ENCODE measurements at places on chromosomes 13 and 19.
A peak's percentile ranks its signal among the peaks of the same experiment; 100 is the strongest.

- no peak for DNase-seq
These were observed 14.7 kb downstream of the PPP1R37 start for GRCh38 chr19:45107621-45108150.

DNA sequence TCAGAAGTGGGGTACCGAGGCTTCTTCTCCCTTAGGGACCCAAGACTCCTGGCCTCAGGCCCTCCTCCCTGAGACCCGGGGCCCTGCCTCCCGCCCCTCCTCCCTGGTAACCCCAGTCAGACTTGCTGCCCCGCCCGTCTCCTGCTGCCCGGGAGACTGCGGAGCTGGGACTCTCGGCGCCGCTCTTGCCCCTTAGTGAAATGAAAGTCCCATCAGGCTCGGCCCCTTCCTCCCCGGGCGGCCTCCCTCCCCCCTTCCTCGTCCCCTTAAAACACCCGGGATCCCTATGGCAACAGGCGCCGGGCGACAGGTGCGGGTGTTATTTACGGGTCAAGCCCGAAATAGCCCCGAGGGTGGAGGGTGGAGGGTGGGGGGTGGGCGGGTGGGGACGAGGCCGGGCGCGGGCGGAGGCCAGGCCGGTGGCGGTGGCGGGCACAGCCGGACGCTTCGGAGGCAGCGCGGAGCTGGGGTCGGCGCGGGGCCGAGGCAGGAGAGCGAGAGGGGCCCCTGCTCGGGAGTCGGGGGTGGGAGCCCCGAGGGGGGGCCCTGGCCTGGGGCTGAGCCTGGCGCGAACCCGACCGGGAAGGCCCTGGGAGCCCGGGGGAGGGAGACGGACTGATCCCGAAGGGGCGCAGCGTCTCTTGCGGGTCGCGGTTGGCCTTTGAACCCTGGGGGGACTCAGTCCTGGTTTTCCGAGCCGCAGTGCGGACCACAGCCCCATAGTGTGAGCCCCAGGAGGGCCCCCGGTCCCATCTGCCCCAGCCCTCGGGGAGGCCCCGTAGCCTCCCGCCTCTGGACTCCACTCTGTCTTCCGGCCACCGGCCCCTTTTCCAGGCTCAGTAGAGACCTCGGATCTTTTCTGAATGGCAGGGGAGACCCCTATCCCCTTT lies at the start of gene CACNG6:
TSS of gene CACNG6 (plus strand) at position 414 of the 890 bp plus-strand sequence. CDS start 1,241 bp downstream, outside the sequence.
- no peak for DNase-seq

GRCh38 chr19:48271531-48272151 lies 1.8 kb downstream of the ZNF114 start:
- DNase-seq, result peak; percentile 77

- DNase-seq, result no peak
These were observed 1.0 kb upstream of the CREB3L3 start for GRCh38 chr19:4152241-4152998.

DNA sequence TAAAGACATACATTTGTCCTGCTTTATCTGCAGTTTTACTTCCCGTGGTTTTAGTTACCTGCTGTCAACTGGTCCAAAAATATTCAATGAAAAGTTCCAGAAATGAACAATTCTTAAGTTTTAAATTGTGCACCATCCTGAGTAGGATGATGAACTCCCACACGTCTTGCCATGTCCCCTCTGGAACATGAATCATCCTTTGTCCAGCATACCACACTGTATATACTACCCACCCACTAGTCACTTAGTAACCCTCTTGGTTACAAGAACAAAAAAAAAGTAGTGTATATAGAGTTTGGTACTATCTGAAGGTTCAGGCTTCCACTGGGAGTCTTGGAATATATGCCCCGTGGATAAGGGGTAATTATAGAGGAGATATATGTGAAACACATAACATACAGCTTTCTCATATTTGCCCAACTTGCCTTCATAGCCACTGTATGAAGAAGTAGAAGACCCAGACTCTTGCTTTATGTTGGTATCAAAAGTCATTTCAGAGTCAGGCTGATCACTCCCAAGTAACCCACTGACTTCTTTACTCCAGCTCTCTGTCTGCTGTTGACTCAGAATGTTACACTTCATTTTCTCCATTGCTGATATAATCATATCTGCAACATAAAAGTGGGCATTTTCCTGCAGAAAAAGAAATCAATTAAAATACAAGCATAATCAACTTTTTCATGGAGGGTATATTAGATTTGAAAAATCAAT lies 19.3 kb downstream of the RUBCNL start:
- DNase-seq, result no peak

- no peak for DNase-seq
These were observed 52.5 kb downstream of the STK24 start for GRCh38 chr13:98524391-98524790.

GRCh38 chr19:35529241-35530218 lies 1.4 kb upstream of the SBSN start:
- no peak for DNase-seq

DNA sequence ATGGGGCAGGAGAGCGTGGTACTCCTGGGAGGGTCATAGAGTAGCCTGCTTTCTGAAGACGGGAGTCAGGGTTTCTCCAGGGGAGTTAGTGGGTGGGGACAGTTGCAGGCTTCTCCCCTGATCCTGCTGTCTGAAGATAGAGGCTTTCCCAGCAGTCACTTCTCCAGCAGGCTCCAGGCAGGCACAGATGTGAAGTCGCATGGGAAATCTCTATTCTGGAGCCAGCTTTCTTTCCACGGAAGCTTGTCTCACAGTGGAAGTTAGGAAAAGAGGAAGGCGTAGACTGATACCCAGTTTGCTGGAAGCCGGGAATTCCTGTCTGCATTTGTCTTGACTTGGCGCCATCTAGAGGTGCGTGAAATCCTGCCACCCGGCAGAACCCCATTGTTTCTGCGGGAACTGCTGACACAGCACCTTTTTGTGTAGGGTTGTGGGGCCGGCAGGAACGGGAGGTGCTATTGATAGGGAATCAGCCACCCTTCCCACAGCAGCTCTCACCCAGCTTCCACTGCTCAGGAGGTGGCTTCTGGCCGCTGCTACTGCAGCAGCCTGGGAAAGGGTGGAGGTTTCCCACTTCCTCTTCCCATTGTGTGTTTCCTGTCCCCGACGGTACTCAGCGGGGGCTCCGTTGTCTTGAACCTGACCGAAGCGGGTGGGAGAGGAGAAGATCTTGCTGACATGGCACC lies 28.5 kb upstream of the NPAS1 start:
- peak; percentile 83 for DNase-seq

Data from activated CD8-positive, alpha-beta memory T cell treated with anti-CD3 and anti-CD28 coated beads for 24 hours (primary cell).